Central memory CD4-positive, alpha-beta T cell (primary cell): ENCODE measurements at places on chromosomes 7 and 10.

- no peak for DNase-seq
Measured at GRCh38 chr10:1354809-1355710, 298.9 kb downstream of the WDR37 start.

DNA sequence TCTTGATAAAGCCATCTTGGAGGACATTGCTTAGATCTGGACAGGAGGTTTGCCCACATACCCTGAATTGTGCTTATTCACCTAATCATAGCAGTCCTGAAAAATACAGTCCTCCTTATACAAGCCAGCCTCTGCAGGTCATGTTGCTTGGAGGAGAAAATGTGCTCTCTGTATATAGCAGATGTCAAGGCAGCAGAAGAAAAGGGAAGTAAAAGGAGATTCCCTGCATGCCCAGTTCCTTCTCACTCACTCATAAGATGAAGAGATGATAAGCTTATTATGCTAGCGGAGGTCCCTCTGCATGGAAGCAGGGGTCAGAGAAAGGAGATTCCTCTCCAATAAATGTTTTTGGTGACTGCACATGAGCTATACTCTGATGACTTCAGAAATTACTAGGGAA lies 458.8 kb upstream of the ZMIZ1 start:
- no peak for DNase-seq

DNA sequence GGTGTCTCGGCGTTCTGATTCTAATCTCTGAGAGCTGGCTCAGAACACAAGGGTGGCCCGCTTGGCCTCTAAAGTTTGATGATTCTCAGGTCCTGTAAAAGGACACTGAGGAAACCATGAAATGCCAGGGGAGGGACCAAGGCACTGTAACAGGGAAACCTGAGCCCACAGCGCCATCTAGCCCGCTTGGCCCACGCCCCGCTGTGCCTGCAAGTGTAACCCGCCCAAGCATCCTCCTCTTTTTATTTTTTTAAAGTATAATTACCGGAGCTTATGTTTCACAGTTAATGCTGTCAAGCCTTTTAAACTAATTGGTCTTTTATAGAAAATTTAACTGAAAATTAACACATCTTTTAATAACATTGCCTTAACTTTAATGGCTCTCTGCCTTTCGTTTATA lies 734.7 kb downstream of the KCNMA1 start:
- DNase-seq = no peak

GRCh38 chr10:71440506-71441035 lies 43.9 kb downstream of the CDH23 start:
- DNase-seq = no peak

DNA sequence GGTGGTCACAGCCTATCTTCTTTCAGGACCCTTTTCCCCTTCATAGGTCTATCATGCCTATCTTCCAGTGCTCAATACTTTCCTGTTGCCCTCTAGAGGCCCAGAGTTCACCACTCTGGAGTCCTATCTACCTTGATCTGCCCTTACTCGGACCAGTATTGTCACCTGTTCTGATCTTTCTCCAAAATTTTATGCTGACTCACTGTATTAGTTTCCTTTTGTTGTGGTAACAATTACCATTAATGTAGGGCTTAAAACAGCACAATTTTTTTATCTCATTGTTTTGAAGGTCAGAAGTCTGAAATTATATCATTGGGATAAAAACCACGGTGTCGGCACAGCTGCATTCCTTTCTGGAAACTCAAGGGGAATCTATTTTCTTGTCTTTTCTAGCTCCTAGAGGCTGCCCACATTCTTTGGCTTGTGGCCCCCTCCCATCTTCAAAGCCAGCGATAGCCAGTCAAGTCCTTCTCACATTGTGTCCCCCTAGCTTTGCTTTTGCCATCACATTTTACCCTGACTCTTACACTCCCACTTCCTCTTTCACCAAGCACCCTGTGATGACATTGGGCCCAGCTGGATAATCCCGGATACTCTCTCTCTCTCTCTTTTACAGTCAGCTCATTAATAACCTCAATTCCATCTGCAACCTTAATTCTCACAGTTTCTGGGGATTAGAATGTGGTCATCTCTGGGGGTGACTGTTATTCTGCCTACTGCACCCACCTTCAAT lies 54.6 kb downstream of the TFAM start:
- no peak for DNase-seq

- no peak for DNase-seq
Measured at GRCh38 chr10:100561005-100561404, 25.3 kb downstream of the HIF1AN start.

GRCh38 chr10:132706701-132707100 lies 79.2 kb downstream of the NKX6-2 start:
- DNase-seq = no peak

DNA sequence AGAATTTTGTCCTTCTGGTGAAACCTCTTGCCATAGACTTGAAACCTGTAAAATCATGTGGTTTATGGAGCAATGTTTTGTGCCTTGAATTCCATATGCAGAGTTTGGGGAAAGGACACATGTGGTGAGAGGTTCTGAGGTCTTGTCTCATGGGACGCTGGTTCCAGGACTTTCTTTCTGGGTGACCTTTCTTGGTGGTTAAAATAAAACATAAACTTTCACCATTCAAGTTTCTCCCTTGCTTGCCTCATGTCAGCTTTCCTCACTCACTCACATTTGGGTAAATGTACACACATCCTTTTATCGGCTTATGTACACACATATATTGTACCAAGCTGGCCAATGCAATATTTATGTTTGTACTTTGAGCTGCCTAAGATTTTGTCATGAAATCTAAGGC lies 144.9 kb upstream of the CELF2 start:
- no peak for DNase-seq

DNA sequence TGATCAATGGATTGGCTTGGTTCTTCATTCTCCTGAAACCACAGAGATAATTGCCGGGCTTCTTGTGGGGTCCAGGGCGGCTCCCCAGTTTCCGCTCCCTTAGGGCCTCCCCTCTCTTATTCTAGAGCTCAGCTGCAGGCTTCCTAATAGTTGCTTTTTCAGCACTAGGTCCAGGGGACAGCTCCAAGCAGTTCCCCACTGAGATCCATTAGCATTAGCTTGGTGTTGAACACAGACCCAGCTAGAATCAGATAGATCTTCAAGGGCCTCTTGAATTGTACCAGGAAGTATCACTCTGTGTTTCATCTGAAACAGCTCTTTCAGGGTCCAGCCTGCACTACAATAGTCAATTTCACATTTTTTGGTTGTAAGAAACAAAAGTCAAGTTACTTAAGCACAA lies 238.7 kb downstream of the SEC23IP start:
- no peak for DNase-seq

DNA sequence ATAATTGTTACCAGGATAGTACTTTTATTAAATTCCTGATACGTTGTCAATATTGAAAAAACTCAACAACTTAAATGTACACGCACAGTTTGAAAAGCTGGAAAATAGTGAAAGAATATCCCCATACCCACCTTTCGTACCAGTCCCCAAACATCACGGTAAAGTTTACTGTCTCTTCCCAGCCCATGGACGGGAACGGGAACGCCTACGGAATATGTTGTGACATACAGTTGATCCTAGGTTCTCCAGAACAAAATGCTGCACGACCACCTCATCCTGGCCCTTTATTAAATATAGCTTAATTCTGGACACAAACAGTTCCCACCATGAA lies 527 bp upstream of the BCAP29 start:
- no peak for DNase-seq

DNA sequence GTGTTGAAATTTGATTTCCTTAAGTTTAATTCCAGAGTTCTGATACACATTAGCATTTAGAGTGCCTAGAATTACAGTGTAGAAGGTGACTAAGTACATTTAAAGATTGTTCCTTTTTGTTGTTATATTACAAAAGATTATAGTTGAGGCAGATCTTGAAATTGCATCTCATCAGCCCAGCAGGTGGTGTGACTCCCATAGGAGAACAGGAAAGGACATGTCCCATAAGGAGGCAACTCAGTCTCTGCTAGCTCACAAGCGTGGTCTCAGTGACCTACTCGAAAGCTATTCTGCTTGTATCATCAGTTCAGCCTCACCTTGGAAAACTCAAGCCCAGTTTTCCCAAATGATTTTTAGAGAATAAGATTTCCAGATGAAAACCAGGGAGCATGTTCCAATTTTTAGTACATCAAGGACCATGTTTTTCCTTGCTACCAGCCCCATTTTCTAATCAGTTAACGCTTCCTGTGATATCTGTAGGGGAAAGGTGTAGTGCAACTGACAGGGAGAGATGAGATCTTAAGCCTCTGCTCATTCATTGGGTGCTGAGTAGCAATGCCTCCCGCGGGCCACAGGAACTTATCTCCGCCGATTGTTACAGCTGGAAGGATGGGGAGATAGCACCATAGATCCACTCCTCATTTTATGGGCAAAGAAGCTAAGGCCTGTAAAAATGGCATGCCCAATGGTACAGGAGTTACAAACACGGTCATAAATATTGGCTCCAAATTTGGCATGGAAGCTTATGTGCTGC lies 1.1 kb upstream of the GNAI1 start:
- no peak for DNase-seq

- no peak for DNase-seq
Measured at GRCh38 chr7:130142654-130143333, 62.4 kb downstream of the TMEM209 start.

DNA sequence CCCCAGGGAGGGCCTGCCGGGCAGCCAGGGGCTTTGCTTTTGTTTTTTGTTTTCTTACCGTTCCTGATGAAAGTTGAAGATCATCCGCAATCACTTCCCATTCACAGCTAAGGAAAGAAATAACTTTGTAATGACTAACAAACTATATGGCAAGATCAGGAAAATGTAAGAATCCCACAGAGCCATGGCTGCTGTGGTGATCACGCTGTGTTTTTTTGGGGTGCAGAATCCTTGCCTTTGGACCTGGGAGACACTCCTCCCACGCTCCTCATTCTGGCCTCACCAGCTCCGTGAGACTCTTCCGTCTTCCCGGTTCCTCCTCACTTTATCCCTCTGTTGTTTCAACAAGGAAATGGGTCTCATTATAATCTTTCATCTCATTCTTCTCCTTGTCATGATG lies 443.0 kb upstream of the MGMT start:
- no peak for DNase-seq

- DNase-seq = no peak
Measured at GRCh38 chr10:47098964-47099363, 187.7 kb downstream of the PTPN20 start.

- no peak for DNase-seq
Measured at GRCh38 chr7:80665526-80665925, 27.1 kb downstream of the CD36 start.

- no peak for DNase-seq
Measured at GRCh38 chr10:44132361-44133289, 252.3 kb downstream of the CXCL12 start.

GRCh38 chr10:14326581-14326980 lies 4.1 kb downstream of the FRMD4A start:
- no peak for DNase-seq

- DNase-seq = no peak
Measured at GRCh38 chr10:5509236-5509635, 9.9 kb upstream of the CALML5 start.

DNA sequence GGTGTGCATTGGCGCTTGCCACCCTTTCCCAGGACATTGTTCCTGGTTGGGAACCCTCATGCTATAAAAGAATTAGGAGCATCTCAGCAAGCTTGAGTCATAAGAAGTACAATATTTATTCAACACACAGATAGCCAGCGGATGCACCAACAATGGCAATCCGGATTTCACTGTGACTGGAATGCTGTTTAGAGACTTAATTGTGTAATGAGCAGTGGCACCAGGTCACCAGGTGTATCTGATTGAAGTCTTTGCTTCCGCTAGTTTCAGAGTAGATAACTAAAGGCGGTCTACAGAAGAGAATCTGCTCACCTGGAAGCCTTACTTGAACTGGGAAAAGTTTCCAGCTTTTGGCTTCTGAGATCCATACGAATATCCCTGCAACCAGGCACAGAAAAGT lies 772.3 kb upstream of the GHITM start:
- no peak for DNase-seq

DNA sequence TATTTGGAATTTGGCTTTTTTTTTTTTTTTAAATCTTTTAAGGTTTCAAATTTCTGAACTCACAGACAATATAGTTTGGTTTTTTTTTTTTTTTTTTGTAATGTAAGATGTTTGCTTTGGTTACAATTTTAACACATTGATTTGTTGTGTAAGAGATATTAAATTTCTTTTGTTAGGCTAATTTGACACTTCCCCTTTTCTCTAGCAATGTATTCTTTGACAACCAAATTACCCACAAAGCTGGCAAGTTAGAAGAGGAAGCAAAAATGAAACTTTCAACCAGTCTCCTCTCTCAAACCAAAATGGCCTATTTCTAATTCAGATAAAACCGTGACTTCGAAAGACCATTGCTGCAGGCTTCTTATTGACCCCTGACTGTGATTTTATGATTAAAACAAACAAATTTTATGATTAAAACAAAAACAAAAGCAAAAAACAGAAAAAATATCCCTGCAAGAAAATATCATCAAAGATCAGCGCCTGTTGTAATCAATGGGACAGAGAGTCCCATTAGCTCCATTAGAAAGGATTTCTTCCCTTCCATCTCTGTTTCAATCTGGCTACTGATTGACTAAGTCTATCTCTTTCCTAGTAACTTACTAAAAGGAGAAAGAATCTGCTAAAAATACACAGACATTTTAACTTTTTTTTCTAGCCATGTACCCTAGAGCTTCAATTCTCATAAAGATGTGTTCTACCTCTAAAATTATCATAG lies 489.2 kb downstream of the MDFIC start:
- no peak for DNase-seq

DNA sequence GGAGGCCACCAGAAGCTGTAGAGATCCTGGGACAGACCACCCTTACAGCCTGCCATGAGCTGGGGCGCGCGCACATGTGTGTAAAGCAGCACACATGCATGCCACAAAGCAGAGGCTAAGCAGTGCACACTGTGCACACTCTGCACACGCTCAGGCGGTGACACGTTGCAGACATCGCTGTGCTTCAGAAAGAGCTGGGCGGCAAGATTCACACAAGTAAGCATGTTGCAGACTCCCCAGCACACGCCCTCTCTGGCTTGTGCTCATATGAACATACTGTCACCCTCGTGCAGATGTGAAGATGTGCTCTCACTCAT lies 478.9 kb downstream of the DNAJB6 start:
- no peak for DNase-seq

- DNase-seq = no peak
Measured at GRCh38 chr10:71126432-71126831, 85.9 kb upstream of the UNC5B start.

DNA sequence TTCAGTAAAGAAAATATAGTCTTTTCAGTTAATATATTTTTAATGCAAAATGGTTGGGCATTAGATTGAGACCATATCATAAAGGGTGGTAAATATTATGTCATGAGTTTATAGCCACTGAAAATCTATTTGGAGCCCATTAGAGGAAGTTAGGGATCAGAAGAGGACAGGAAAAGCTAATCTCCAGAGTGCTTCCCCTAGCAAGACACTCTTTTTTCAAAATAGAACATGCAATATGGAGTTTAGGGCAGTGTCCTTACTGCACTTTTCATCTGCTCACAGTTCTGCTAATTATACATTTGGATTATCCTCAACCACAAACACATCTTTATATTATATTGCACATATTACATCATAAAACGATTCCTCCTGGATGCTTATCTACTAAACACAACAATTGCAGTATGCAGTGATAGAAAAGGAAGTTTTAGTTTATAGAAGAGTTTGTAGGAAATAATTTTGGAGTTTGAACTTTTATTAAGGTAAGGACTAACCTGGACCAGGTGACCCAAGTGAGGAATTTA lies 159.8 kb downstream of the PHF14 start:
- no peak for DNase-seq
